ENCODE measurements at places on chromosomes 1 and 21. TPM values are rescaled to one million over a fixed set of nuclear protein-coding genes. Genes with fewer than 3 reads are reported as not detected.

Gene PPOX
- total RNA-seq, result 31.1 TPM

DNA sequence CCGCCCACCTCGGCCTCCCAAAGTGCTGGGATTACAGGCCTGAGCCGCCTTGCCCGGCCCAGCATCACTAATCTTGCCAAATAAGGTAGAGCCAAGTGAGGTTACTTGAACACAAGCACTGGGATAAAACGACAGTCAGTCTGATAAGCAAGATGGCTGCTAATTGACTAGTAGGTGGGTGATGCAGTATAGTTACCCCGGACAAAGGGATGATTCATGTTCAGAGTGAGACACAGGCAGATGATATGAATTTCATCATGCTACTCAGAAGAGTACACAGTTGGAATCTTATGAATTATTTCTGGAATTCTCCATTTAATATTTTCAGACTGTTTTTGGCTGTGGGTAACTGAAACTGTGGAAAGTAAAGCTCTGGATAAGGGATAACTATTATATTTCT, 178.4 kb downstream of the USP25 start:
- no peak for DNase-seq

GRCh38 chr1:32249831-32250525, 1.1 kb upstream of the LCK start:
- peak; percentile 95 for DNase-seq

DNA sequence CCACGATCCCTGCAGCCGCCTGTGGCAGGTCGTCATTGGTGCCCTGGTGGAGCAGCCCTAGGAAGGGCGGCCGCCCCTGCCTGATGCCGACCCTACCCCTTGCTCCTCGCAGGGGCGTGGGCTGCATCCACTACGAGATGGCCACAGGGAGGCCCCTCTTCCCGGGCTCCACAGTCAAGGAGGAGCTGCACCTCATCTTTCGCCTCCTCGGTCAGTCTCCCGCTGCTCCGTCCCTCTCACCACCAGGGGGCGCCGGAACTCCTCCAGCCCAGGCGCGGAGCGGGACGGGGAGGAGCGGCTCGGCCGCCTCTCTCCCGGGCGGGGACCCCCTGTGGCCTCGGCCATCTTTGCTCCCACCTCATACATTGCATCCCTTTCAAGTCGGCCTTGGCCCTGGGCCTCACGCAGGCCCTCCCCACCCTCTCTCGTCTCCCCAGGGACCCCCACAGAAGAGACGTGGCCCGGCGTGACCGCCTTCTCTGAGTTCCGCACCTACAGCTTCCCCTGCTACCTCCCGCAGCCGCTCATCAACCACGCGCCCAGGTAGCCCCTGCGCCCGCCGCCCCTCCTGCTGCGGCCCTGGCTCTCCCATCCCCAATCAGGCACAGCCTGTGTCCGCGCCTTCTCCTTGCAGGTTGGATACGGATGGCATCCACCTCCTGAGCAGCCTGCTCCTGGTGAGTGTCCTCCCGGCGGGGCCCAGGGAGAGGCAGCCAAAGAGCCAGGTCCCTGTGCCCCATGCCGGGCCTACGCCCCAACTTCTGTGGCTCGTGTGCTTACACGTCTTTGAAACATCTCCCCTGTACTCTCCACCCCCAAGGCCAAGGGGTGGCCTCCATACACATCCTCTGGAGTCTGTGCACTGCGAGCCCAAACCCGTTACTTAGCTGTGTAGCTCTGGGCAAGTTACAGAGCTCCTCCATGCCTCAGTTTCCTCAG, 24.7 kb downstream of the CDK18 start:
- DNase-seq, result peak; percentile 95

Measured in activated CD4-positive, alpha-beta T cell treated with anti-CD3 and anti-CD28 coated beads, Interleukin-2, amount 10 ng/mL, durations not matched to agents 24 days and 14 days (primary cell).